ENCODE measurements at places on chromosomes 1 and 21. TPM values are rescaled to one million over a fixed set of nuclear protein-coding genes. Genes with fewer than 3 reads are reported as not detected.

DNA sequence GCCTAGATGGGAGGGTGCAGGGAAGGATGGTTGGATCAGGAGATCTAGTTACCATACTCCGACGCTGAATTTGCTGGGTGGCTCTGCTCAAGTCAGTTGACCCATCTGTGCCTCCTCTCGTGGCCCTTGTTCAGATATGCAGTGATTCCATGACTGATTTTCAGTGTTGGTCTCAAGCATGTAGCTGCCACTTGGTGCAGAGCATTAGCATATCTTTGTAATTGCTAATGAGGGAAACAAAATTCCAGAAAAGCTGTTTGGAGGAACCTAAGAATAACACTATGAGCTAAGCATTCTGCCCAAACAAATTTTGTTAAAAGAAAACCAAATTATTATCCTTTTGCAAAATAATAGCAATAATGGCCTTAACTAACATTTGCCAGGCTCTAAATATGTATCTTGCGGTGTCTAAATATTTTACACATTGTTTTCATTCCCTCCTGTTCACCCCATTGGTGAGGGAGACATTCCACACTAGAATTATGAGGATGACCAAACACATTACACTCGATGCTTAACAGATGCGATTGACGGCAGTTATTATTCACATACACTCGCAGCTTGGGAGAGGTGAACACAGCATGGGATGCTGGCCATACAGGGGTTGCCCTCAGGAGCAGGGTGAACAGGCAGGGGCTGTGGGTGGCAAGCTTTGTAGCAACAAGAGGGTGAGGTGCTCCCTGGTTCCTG, 69.1 kb downstream of the KCNJ15 start:
- no peak for DNase-seq
- no peaks in the 10 kb centered on the region for H3K27me3 ChIP-seq
- H3K4me1 ChIP-seq, result no peaks in the 10 kb centered on the region
- H3K4me3 ChIP-seq, result no peak overlapping the region

DNA sequence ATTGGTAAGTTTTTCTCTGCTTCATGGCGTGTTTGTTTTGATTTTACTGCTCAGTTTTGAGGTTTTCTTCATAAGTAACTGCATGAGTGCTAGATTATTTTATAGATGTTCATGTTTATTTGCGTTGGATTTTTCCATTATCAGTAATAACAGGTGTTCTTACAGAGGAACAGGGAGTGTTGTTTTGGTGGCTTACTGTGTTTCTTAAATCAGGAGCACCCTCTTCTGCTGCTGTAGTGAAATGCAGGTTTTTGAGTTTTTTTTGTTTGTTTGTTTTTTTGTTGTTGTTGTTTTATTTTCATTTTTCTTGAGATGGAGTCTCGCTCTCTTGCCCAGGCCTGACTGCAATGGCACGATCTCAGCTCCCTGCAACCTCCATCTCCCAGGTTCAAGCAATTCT, 32.6 kb downstream of the CTBS start:
- H3K4me1 ChIP-seq, result no peaks in the 10 kb centered on the region
- no peaks in the 10 kb centered on the region for H3K27me3 ChIP-seq
- no peaks in the 10 kb centered on the region for H3K36me3 ChIP-seq

SPRR2A gene
- total RNA-seq, result not detected

FRRS1 gene
- 4.1 TPM for total RNA-seq

FGR gene
- total RNA-seq, result not detected

DNA sequence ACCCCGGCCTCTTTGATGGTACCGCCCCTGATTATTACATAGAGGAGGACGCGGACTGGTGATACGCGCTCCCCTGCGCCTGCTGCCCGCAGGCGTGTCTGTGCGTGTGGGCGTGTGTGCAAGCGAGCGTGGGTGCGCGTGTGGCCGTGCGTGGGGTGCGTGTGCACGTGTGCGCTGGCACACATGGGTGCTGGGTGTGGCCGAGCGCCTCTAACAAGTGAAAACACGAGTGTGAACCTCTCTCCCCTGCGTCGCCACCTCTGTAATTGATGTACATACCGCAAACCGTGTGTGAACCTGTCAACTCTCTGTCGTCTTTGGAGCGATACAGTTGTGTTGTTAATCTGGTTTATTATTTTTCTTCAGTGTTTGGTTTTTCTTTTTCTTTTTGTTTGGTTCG, 87.8 kb upstream of the TMEM51 start:
- H3K4me1 ChIP-seq, result no peaks in the 10 kb centered on the region
- H3K27ac ChIP-seq, result no peak overlapping the region
- H3K27me3 ChIP-seq, result no peaks in the 10 kb centered on the region
- no peak for DNase-seq

SCAMP3 gene
- total RNA-seq, result 64.1 TPM

GRCh38 chr1:56097713-56098112, 481.6 kb downstream of the PLPP3 start:
- H3K27ac ChIP-seq, result no peak overlapping the region
- H3K4me1 ChIP-seq, result no peaks in the 10 kb centered on the region
- H3K4me3 ChIP-seq, result no peak overlapping the region
- H3K36me3 ChIP-seq, result no peaks in the 10 kb centered on the region
- DNase-seq, result no peak
- no peaks in the 10 kb centered on the region for H3K27me3 ChIP-seq

- peaks cover 11% of the 10 kb centered on the region for H3K4me1 ChIP-seq
- no peak within 1 kb of the TSS for H3K4me3 ChIP-seq
- DNase-seq, result peak; percentile 72
Observed at GRCh38 chr1:1206376-1206965, at the start of gene TNFRSF18. TSS of gene TNFRSF18 (minus strand) at chr1:1206592. CDS start at chr1:1206571, 21 bp downstream.

Data from PC-9 (cell line).